Ascending aorta (tissue), 2 donors: ENCODE measurements at places on chromosomes 4 and X. TPM values are rescaled to one million over a fixed set of nuclear protein-coding genes. Genes with fewer than 3 reads are reported as not detected.

PCDH18 gene
- 31.6 TPM for total RNA-seq

CSN2 gene
- not detected for total RNA-seq

DACH2 gene
- not detected for total RNA-seq

CCNQ gene
- 52.7 TPM for total RNA-seq

SULT1B1 gene
- total RNA-seq = 0.96 TPM

NKX3-2 gene
- not detected for total RNA-seq

GRPR gene
- total RNA-seq = 1.7 TPM

SHROOM4 gene
- total RNA-seq = 25.3 TPM

SULT1E1 gene
- not detected for total RNA-seq

GAGE2A gene
- not detected for total RNA-seq

CCDC160 gene
- not detected for total RNA-seq

ZNF630 gene
- 3.3 TPM for total RNA-seq

TLR8 gene
- 0.53 TPM for total RNA-seq

GPC4 gene
- 12.0 TPM for total RNA-seq

ARFIP1 gene
- 11.6 TPM for total RNA-seq

VCX gene
- total RNA-seq = not detected

SLC49A3 gene
- total RNA-seq = 17.7 TPM

SPANXN1 gene
- not detected for total RNA-seq

UGT2A3 gene
- not detected for total RNA-seq

ANOS1 gene
- total RNA-seq = 1.7 TPM

METTL14 gene
- total RNA-seq = 2.4 TPM

ARHGAP36 gene
- total RNA-seq = not detected

LRRC66 gene
- 8.5 TPM for total RNA-seq

XK gene
- total RNA-seq = 0.53 TPM

NUDT11 gene
- total RNA-seq = 1.7 TPM

PSAPL1 gene
- total RNA-seq = not detected

ATOH1 gene
- not detected for total RNA-seq

XAGE2 gene
- total RNA-seq = not detected

AADAT gene
- total RNA-seq = 19.7 TPM

PUDP gene
- 1.7 TPM for total RNA-seq

ACSL4 gene
- total RNA-seq = 18.5 TPM

GABRE gene
- total RNA-seq = 13.5 TPM

GLRA2 gene
- not detected for total RNA-seq

PGAM4 gene
- total RNA-seq = not detected

SCRG1 gene
- total RNA-seq = 2.3 TPM

RGN gene
- 1.5 TPM for total RNA-seq

SOD3 gene
- 893 TPM for total RNA-seq

TBC1D8B gene
- total RNA-seq = 7.1 TPM
